ENCODE measurements at places on chromosomes 13 and 19.

DNA sequence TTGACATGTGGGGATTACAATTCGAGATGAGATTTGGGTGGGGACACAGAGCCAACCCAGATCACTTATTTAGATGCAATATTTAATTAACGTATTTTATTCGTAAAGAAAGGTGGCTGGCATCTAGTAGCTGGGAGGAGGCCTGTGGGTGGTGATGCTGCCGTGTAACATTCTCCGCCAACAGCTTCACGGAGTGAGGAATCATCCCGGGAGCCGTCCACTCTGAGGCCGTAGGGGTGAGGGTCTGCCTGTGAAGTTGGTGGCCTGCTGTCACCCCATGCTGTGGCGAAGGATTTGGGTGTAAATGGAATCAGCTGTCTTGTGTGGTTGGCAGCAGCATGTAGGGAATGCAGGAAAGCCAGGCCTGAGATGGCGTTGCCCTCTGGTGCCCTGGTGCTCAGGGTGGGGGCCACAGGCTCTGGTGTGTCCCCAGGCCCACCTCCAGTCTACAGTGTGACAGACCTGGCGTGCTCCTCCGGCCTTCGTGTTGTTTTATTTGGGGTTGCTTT is 3.3 kb upstream of the TEX29 start:
- DNase-seq = no peak

DNA sequence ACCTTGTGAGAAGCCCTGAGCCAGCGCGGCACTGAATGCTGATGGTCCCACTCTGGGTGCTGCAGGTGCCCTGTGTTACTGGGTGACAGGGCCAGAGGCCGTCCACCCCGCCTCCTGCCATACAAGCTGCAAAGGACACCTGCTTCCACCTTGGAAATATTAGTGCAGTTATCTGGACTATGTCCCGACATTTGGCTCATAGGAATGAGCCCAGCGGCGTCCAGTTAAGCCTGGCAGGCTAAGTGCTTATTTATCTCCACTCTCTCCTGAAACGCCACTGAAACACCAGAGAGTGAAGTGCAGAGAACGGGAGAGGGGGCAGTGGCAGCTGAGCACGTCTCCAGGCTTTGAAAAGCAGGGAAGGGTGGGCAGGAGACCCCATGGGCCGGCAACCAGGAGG is 145.8 kb downstream of the KDM4B start:
- no peak for DNase-seq

GRCh38 chr19:34676697-34677385 is at the start of gene SCGB2B2:
TSS of gene SCGB2B2 (minus strand) at chr19:34677159. CDS start at chr19:34594563, 82,596 bp downstream.
- no peak for DNase-seq

GRCh38 chr19:11295665-11296245 is at the start of gene TSPAN16:
TSS of gene TSPAN16 (plus strand) at chr19:11296160. CDS start at chr19:11296298, 138 bp downstream.
- no peak for DNase-seq

GRCh38 chr19:19348266-19348665 is 27.6 kb downstream of the MAU2 start:
- DNase-seq = no peak

Measured in activated CD8-positive, alpha-beta memory T cell treated with anti-CD3 and anti-CD28 coated beads for 4 hours (primary cell).